ENCODE measurements at places on chromosomes 2 and 18.
A peak's percentile ranks its signal among the peaks of the same experiment; 100 is the strongest.

DNA sequence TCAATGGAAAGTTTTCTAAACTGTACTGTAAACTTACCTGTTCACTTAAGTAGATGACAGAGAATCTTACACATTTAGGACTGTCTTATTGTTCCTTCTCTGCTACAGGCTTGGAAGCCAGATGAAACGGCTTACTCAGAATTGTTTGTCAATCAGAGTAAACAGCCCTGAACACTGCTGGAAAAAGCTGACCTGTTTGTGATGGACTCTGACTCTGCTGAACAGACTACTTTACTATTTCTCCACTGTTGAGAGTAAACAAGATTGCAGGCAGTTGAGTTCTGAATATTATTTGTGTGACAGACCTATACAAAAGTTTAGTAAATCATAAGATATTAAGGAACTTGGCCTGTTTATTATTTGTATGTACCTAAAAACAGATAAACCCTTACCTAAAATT is 99.0 kb downstream of the NOL10 start:
- no peak for DNase-seq

DNA sequence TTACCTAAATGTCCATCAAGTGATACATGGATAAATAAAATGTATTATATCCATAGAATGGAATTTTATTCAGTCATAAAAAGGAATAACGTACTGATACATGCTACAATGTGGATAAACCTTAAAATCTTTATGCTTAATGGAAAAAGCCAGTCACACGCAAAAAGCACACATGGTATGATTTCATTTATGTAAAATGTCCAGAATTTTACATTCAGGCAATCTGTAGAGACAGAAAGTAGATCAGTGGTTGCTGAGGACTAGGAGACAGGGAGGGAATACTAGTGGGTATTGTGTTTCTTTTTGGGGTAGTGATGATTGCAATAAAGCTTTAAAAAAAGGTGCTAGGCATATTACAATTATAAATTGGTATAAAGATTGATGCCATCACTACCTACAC is 30.7 kb upstream of the CD302 start:
- no peak for DNase-seq

DNA sequence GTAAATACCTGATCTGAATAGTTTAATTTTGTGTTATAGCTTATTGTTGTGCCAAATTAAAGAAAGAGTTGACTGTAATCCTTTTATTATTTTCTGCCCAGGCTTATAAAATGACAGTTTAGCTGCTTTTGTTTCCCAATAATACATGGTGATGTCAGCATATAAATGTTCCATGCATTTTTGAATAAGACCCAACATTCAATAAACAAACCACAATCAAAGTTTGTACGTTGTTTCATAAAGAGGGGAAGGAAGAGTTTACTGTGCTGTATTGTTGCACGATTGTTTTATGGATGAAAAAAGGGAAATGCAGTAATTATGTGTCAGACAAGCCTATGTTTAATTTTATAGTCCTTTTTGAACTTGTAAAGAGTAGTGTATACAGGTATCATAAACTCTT is 177.2 kb upstream of the SCN7A start:
- DNase-seq, result no peak

- no peak for DNase-seq
Observed at GRCh38 chr2:41709702-41710599, 337.9 kb upstream of the PKDCC start.

- DNase-seq, result peak; percentile 23
Observed at GRCh38 chr2:64327510-64328414, 126.2 kb upstream of the LGALSL start.

DNA sequence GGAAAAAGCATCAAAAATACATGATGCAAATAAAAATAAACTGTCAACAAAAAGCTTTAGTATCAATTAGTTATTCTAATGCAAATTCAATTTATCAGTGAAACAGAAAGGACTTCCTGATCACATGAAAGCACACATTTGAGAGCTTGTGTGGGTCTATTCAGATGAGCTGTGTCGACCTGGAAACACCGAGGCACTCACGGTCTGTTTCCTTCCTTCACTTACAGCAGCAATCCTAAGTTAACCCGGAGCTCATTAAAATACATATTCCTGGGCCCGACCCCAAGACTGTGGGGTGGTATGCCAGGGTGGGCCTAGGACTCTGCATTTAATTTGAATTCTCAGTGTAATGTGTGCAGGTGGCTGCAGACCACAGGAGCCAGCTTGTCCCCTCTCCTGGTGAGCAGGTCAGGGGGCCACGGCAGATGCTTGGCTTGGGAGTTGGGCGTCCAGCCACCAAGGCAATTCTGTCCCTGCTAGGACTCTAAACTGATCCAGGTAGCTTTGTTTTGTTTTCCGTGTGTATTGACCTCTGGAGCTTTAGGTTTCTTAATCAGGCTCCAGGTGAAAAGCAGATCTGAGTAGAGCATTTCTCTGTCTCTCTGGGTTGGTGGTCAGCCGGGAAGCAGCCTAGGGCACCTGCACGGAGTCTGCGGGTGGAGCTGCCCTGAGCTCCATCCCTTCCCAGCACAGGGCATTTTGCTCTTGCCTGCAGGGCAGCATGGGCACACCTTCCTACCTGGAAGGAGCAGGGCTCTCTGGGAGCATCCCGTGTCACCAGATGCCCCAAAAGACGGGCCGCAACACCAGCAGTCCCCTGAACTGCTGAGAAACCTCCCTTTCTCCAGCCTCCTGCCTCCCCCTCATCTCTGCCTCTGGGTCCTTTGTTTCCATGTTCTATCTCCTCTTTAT is 9.0 kb downstream of the MBP start:
- DNase-seq, result no peak

- no peak for DNase-seq
Observed at GRCh38 chr18:5302606-5303005, 7.1 kb upstream of the ZBTB14 start.

DNA sequence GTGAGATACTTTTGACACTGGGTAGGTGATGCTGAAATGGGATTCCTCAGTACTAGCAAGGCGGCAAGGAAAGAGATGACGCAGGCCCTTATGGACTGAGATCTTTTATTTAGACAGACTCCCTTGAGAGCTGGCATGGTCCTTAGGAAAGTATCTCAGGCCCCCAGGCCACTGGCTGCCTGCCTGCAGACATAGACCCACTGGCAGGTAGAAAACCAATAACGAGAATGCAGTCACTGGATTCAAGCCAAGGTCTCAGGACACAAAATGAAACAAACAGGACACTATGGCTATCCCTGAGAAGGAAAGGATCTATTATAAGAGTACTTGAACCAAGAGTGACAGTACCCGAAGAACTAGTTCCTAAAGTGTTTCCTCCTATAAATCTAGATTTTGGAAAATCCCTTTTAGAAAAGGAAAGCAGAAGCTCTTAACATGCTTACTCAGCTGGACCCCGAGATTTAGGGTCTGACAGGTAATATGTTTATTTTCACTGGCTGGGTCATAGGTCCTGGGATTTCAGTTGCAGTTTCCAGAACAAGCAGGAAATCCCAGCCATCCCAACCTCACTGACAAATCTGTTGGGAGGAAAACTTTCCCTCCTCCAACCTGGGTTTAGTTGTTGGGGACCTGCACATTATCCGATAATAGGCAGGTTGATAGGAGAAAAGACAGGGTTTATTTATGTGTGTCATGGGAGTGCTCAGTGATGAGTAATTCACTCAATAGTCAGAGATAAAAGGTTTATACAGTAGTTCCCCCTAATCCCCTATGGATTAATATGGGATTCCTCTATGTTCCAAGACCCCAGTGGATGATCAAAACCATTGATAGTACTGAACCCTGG is 44.5 kb downstream of the COMMD1 start:
- no peak for DNase-seq

- no peak for DNase-seq
Observed at GRCh38 chr2:73415906-73416305, 30.3 kb downstream of the ALMS1 start.

DNA sequence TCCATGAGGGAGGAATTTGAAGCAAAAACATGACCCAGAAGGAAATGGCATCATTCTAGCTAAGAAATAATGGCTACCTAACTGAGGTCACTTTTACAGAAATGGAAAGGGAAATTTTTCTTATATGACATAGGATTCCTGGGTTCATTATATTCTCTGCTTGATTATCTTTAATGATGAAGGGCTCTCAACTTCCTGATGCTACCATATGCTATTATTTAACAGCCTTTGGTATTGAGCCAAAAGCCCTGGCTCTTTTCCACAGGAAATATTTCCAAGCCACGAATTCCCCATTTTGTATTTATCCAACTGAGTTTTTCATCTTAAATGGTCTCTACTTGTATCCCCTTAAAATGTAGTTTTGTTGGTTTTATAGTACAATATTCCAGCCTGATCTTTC is 63.2 kb upstream of the NPAS2 start:
- DNase-seq, result no peak

DNA sequence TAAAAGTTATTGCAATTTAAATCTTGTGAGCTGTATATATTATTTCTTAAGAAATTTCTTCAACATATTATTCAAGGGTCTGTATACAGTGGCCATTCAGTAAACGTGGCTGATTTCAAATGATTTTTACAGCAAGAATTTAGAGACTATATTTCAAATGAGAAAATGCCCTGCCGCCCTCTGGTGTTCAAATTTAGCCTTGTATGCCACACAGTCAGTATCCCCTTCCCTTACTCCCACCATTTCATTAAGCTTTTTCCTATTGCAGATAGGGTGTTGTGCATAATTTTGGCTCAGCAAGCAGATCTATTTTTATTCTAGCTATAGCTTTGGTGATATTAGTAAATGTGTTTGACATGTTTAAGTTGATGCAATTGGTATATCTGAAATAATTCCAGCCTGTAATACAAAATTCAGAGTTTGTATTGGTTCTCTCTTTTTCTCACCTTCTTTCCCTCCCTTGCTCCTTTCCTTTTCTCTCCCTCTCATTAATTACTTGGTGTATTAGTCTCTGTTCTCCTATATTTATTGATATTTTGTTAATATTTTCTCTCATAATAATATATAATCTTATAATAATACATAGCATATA is 22.8 kb upstream of the SCN7A start:
- no peak for DNase-seq

- DNase-seq, result no peak
Observed at GRCh38 chr2:164688896-164689419, 67.7 kb upstream of the GRB14 start.

DNA sequence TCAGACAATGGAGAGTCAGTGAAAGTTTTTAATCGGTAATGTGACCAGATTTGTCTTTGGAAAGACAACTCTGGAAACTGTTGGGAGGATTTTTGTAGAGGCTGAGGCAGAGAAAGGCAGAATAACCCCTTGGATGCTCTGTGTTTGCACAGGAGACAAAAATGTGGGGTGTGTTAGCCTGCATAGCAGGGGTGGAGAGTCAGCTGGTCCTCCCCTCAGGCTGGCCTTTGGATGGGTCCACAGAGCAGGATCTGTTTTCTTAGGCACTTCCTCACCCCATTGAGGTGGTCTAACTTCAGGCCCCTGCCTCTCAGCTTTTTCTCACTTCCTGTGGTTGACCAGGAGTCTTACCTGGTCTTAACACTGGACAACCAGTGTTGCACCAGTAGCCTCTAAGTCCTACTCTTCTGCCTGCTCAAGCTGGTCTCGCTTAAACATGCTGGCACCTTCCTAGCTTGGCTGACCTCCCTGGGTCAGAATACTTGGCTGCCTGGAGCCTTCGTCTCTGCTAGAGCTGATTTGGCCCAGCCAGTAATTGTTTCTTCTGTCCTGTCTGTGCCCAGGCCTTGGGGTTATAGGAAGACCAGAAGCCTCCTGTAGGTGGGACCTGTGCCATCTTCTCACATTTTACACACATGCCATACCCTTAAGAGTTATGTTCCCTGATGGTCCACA is 259.8 kb upstream of the RASGRP3 start:
- no peak for DNase-seq

DNA sequence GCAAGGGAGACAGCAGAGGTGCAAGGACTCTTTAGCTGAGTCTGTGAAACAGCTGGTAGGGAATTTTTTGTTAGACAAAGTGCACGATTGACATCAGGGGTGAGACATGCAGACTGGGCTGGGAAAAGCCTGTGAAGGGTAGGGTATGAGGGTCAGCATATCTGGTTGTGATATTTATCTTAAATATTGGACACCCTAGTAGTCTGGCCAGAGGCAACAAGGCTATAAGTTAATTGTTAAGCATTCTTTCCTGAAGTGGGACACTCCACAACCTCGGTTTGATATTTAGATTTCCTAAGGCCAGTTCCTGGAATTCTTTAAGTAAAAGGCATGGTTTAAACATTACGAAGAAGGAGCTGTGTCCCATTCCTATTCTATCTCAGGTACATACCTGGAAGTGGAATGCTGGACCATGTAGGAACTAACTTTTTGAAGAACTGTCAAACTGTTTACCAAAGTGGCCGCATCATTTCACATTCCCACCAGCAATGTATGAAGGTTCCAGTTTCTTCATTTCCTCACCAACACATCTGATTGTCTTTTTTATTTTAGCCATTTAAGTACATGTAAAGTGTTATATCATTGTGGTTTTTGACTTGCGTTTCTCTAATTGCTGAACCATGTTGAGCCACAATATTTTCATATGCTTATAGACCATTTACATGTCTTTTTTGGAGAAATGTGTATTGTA is 22.5 kb downstream of the EHBP1 start:
- DNase-seq, result no peak

- no peak for DNase-seq
Observed at GRCh38 chr2:30252723-30253701, 21.7 kb downstream of the LBH start.

- DNase-seq, result no peak
Observed at GRCh38 chr2:179340678-179341077, 76.0 kb upstream of the SESTD1 start.
